ENCODE measurements at places on chromosomes 13 and 19. TPM values are rescaled to one million over a fixed set of nuclear protein-coding genes. Genes with fewer than 3 reads are reported as not detected.

The CRX gene
- not detected for total RNA-seq

- peaks cover 13% of the 10 kb centered on the region for H3K27me3 ChIP-seq
- H3K36me3 ChIP-seq: no peaks in the 10 kb centered on the region
- H3K27ac ChIP-seq: no peak overlapping the region
- DNase-seq: peak; percentile 69
- peaks cover 15% of the 10 kb centered on the region for H3K4me1 ChIP-seq
Observed at GRCh38 chr19:32570081-32570785, 10.8 kb upstream of the PDCD5 start.

DNA sequence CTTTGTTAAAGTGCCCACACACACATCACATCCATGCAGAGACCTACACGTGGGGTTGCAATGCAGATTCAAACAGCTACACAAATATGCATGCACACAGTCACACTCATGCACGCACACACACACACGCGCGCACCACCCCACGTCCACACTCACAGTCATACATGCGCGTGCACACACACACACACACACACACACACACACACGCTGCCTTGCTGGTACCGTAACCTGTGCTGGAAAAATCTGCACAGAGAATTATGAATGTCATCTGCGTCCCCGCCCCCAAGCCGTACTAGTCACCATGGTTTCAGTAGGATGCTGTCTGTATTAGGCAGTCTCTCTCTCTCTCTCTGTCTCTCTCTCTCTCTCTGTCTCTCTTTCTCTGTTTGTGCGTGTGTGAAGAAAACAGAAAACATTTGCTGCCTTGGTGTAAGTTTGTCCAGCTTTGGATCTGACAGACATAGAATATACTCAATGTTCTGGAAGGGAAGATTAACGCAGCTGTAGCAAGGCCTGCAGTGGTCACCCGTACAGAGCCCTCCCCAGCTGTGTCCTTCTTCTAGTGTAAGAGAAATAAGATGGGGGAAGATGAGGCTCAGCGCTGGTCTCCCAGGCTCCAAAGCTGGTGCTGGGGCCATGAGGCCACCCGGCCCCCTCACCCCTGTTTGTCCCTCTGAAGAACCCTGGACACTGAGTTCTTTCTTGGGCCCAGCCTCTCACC lies 26.4 kb upstream of the DPP9 start:
- no peaks in the 10 kb centered on the region for H3K4me1 ChIP-seq
- no peak overlapping the region for H3K27ac ChIP-seq
- DNase-seq: no peak
- no peak overlapping the region for H3K4me3 ChIP-seq

DNA sequence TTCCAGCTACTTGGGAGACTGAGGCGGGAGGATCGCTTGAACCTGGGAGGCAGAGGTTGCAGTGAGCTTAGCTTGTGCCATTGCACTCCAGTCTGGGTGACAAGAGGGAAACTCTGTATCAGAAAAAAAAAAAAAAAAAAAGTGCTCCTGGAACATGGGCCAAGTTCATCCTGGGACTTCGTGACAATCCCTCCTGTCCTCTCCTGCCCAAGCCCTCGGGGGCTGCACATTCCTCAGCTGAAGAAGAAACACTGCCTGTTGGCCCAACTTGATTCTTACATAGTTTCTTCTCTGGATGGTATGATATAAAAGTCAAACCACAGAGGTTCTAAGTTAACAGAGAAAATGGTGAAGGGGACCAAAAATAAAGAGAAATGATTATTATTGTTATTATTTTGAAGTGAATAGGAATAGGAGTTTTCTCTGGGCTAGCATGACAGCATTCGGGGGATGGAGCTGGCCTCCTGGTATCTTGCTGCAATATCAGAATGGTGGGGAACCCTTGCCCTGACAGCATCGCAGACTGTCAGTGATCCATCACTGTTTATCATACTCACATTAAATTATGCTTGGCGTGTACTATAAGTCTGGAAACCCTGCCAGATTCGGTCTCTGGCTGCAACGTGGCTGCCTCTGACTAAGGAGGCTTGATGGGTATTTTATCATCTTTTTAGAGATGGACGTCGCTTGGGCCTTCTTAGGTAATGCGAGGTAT lies 113.7 kb upstream of the OXGR1 start:
- no peak overlapping the region for H3K27ac ChIP-seq
- H3K36me3 ChIP-seq: no peaks in the 10 kb centered on the region

DNA sequence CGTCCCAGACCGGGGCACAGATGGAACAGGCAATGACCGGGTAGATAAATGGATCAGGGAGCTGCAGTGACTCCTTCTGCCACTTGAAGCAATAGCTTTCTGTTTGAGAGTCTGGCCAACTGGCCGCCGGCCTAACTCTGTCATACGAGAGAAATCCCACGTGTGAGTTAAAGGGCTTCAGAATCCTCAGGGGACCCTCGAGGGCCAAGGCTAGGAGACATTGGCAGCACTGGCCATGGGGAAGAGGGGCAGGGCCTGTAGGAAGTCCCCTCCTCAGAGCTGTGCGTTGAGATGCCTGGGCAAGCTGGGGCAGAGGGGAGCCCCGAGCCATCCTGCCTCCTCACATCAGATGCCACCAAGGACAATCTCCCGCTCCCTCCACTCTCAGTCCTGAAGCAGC lies 51.6 kb downstream of the KLF2 start:
- H3K27me3 ChIP-seq: peaks cover 7% of the 10 kb centered on the region
- H3K27ac ChIP-seq: peak overlapping the region; percentile 42
- peaks cover 28% of the 10 kb centered on the region for H3K36me3 ChIP-seq
- H3K4me1 ChIP-seq: peaks cover 35% of the 10 kb centered on the region
- DNase-seq: no peak

- H3K36me3 ChIP-seq: no peaks in the 10 kb centered on the region
- no peak for DNase-seq
- no peaks in the 10 kb centered on the region for H3K27me3 ChIP-seq
Observed at GRCh38 chr19:43468354-43469159, 3.1 kb upstream of the LYPD3 start.

DNA sequence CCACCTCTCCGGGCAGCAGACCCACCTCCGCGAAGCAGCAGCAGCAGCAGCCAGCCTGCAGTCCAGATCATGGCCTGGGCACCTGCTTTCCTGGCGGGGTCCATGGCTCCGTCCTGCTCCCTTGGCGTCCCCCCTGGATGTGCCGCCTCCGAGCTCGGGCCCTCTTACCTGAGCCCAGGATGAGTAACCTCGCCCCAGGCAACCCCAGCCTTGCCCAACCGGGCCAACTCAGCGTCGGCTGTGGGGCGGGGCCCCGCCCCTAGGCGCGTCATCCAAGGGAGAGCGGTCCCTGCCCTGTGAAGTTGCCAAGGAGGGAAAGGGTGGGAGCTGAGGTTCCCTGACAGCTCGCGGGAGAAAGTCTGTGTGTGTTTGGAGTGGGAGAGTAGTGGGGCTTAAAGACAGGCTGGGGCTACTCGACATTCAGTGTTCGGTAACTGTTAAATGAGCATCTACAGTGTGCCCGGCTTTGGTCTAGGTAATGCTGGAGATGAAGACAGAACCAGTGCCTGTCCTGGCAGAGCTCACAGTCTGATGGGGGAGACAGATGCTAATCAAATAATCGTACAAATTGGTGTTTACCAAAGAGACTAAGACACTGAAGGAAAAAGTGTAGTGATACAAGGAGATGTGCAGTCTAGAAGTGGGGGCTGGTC lies at the start of gene LYPD3:
Gene LYPD3, minus strand, starts transcription at position 141 of the 653 bp plus-strand sequence. Its CDS starts 37 bp downstream, at position 104.
- peak within 1 kb of the TSS; percentile 90 for H3K4me3 ChIP-seq
- H3K36me3 ChIP-seq: no peaks in the 10 kb centered on the region
- DNase-seq: no peak
- peak within 1 kb of the TSS; percentile 41 for H3K27ac ChIP-seq
- H3K27me3 ChIP-seq: peaks cover 4% of the 10 kb centered on the region
- H3K4me1 ChIP-seq: peaks cover 30% of the 10 kb centered on the region

The WDR87 gene
- total RNA-seq: not detected

DNA sequence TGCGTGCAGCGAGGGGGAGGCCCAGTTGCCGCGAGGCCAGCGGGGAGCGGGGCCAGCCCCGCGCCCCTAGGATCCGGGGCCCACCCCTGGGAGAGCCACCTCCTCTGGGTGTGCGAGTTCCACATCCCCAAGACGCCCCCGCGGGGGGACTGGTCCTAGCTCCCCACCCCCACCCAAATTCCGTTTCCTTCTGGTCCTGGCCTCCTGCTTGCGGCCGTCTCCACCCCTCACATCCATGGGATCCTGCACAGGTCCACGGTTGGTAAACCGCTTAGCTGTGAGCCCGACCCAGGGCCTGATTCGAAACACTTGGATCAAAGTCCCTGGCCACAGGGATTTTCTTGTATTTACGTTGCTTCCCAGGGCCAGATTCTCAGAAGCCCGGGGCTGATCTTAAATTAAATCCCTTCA lies 324 bp upstream of the FBXO17 start:
- H3K4me3 ChIP-seq: no peak overlapping the region
- peaks cover 8% of the 10 kb centered on the region for H3K36me3 ChIP-seq
- H3K4me1 ChIP-seq: peaks cover 24% of the 10 kb centered on the region
- no peak for DNase-seq
- H3K27me3 ChIP-seq: peaks cover 21% of the 10 kb centered on the region

- peaks cover 64% of the 10 kb centered on the region for H3K4me1 ChIP-seq
- no peak overlapping the region for H3K4me3 ChIP-seq
Observed at GRCh38 chr19:47099576-47100050, 14.0 kb downstream of the ZC3H4 start.

The MZT1 gene
- total RNA-seq: 19.7 TPM

DNA sequence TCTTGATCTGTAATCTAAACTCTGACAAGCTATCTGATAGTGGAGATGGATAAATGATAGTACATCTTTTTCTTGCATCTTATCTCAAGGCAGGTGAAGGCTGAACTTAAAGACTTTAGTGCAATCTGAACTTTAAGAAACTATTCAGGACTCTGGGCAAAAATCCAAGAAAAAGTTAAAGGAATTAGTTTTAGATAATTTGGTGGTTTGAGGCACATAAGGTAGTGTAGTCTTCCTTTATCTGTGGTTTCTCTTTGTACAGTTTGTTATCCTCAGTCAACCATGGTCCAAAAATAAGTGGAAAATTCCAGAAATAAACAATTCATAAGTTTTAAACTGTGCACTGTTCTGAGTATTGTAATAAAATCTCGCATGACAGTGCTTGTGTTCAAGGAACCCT lies 172.9 kb downstream of the UGGT2 start:
- H3K27me3 ChIP-seq: no peaks in the 10 kb centered on the region
- no peak overlapping the region for H3K27ac ChIP-seq
- no peaks in the 10 kb centered on the region for H3K36me3 ChIP-seq
- DNase-seq: no peak
- H3K4me3 ChIP-seq: no peak overlapping the region

- no peak overlapping the region for H3K27ac ChIP-seq
- H3K4me1 ChIP-seq: no peaks in the 10 kb centered on the region
- no peak for DNase-seq
- H3K27me3 ChIP-seq: no peaks in the 10 kb centered on the region
- H3K36me3 ChIP-seq: no peaks in the 10 kb centered on the region
- H3K4me3 ChIP-seq: no peak overlapping the region
Observed at GRCh38 chr19:32181216-32181920, 164.0 kb upstream of the ZNF507 start.

The SHISA2 gene
- 0.19 TPM for total RNA-seq

The CLIP3 gene
- 0.98 TPM for total RNA-seq

The APOC4 gene
- total RNA-seq: not detected

- no peaks in the 10 kb centered on the region for H3K27me3 ChIP-seq
- H3K4me1 ChIP-seq: peaks cover 74% of the 10 kb centered on the region
- no peak for DNase-seq
- H3K27ac ChIP-seq: no peak overlapping the region
- peaks cover 23% of the 10 kb centered on the region for H3K36me3 ChIP-seq
Observed at GRCh38 chr13:98537306-98537705, 39.6 kb downstream of the STK24 start.

The FLT3LG gene
- total RNA-seq: 112 TPM

DNA sequence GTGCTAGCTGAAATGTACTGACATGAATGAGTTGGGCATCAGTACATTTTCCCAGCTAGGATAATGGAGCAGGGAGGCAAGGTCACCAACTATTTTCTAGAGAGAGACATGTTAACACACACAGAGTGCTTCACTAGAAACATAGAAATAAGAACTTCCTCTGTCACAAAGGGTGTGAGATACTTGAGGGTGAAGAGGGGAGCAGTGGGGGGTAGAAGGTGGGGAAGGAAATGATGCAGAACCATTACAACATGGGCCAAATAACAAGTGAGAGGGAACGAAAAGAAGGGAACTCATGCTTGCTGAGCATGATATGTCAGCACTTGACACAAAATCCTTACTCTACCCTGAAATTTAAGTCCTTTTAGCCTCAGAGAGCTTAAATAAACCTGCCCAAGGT lies 87.8 kb upstream of the RFC3 start:
- H3K27ac ChIP-seq: no peak overlapping the region
- H3K4me1 ChIP-seq: peaks cover 8% of the 10 kb centered on the region
- H3K36me3 ChIP-seq: no peaks in the 10 kb centered on the region
- H3K4me3 ChIP-seq: no peak overlapping the region

DNA sequence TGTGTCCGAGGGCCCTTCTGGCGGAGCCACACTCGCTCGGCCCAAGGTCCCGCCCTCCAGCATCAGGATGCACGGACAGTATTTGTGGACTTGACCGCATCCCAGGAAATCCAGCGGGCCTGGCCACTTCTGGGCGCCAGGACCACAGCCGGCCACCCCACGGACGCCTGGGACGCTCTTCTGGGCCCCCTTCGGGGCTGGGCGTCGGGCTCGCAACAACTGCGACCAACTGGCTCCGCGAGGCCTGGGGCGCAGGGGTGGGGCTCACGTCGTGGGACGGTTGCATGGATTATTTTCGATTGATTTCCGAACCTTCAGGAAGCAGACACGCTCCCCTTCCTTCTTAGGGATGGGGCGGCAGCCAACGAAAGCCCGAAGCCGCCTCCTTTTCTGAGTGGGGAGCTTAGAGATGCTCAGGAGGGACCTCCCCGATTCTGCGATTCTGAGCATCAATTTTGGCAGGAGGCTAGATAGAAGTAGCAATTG lies 521 bp upstream of the NUP58 start:
- H3K4me3 ChIP-seq: peak overlapping the region; percentile 93
- H3K4me1 ChIP-seq: peaks cover 44% of the 10 kb centered on the region
- H3K27me3 ChIP-seq: peaks cover 26% of the 10 kb centered on the region
- peak; percentile 55 for DNase-seq

GRCh38 chr13:36480726-36481427 lies 48.6 kb downstream of the CCNA1 start:
- no peaks in the 10 kb centered on the region for H3K27me3 ChIP-seq
- no peak overlapping the region for H3K4me3 ChIP-seq
- no peak for DNase-seq
- no peaks in the 10 kb centered on the region for H3K36me3 ChIP-seq
- peaks cover 1% of the 10 kb centered on the region for H3K4me1 ChIP-seq

DNA sequence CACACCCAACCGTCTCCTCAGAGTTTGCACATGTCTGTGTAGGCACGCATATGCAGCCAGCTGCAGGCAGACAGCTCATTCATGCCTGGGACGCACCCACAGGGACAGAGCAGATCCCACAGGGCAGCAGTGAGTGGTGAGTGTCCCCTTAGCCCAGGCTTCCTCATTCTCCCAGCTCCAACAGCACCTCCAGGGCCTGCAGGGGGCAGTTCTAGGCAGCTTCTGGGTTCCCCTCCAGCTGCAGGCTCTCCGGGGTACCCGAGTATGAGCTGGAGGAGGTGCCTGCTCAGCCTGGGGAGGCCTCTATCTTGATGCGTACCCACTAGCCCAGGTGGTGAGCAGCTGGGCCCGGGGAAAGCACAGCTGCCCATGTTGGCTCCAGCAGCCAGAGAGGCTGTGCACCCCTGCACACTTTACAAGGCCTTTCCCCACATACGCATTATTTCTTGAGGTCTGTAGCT lies 1.3 kb upstream of the SHANK1 start:
- H3K4me3 ChIP-seq: no peak overlapping the region
- no peak for DNase-seq
- peaks cover 10% of the 10 kb centered on the region for H3K4me1 ChIP-seq
- no peaks in the 10 kb centered on the region for H3K36me3 ChIP-seq
- peaks cover 51% of the 10 kb centered on the region for H3K27me3 ChIP-seq
- no peak overlapping the region for H3K27ac ChIP-seq

Data from activated CD8-positive, alpha-beta memory T cell treated with anti-CD3 and anti-CD28 coated beads, Interleukin-2, amount 10 ng/mL, durations not matched to agents 7 days and 5 days (primary cell).